HFFc6 (cell line): ENCODE measurements at places on chromosomes 1 and 21. TPM values are rescaled to one million over a fixed set of nuclear protein-coding genes. Genes with fewer than 3 reads are reported as not detected.

DNA sequence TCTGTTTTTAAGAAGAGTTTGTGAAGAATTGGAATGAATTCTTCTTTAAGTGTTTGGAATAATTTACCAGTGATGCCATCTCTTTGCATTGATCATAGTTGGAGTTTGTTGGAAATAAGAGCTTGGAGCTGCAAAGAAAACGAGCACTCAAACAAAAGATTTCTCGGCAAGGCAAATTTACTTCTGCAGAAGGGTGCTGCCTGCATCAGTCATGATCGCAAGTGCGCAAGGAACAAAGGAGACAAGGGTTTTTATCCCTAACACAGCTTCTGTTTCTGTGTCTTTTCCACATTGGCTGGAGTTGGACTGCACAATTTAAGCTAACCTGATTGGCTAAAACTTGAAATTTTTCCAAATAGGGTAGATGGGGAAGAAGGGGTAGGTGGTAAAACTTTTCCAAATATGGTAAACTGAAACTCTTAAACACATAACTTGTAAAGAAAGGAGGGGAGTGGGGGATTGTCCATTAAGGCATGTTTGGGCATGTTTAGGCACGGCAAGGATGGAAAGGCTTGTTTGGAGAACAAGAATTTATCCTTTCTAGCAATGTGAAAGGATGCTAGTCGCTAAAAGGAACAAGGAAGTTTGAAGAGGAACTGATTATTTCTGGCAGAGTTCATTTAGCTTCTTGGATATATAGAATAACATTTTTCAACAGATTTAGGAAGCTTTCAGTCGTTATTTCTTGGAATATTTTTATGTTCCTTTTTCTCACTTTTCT lies 3.5 kb upstream of the AADACL4 start:
- no peak for DNase-seq

GRCh38 chr1:186653312-186653711 lies 26.9 kb downstream of the PTGS2 start:
- no peak for DNase-seq

GLIS1 gene
- total RNA-seq = 0.72 to 1.8 TPM (median 1.2 TPM) in 3 replicates

DNA sequence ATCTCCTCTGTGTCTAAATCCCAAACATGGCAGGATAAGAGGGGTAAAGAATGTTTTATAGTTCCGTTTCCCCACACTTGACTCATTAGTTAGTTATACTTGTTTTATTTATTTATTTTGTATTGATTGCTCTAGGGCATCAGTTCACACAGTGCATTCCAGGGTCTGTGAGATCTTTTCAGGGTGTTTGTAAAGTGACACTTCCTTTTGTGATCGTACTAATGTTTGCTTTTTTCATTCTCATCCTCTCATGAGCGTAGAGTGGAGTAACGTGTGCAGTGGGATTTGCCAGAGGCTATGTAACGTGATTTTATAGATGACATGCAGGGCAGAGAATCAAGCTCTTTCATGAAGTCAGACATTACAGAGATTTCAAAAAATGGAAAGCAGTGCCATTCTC lies 103.2 kb downstream of the SCCPDH start:
- peak; percentile 12 for DNase-seq

GRCh38 chr1:70387507-70387906 lies 23.6 kb upstream of the CTH start:
- DNase-seq = no peak

MROH9 gene
- total RNA-seq = 0.10 TPM in 1 of 3 replicates, not detected in the others

FAM72A gene
- total RNA-seq = 7.6 and 7.7 TPM in 2 replicates

GRCh38 chr1:43994794-43995790 lies 3.7 kb downstream of the CCDC24 start:
- DNase-seq = no peak

DNA sequence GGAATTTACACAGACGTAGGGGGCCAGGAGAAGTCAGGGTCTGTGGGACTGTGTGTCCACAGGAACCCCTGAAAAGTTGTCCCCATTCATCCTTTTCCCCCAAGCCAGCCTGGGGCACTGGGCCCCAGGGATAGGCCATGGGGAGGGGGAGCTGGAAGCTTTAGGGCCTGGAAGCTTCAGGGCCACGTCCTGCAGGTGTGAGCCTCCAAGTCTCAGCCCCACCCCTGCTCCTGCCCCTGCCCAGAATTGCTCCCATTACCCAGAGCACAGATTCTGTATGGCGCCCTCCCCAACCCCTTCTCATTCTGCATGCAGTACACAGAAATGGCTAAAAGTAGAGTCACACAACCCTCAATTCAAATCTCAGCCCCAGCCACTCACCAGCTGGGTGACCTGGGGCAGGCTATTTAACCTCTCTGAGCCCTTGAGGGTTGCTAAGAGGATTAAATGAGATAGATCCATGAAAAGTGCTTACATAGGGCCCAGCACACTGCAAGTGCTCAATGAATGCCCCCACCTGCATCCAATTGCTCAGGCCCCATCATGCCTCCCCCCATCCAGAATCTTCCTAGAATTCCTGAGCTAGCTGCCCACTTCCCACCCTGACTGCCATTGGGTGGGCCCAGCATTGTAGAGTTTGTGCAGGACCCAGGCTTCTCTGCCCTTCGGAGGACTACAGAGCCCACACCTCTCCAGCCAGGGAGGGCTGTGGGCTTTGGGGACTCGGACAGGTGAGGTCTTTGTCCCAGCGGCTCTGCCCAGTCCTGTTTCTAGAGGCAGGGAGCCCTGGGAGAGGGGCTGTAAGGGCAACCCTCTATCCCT lies 6.5 kb downstream of the RAP1GAP start:
- DNase-seq = no peak

GRCh38 chr1:230191079-230191804 lies 124.2 kb downstream of the GALNT2 start:
- DNase-seq = peak; percentile 74

GRCh38 chr1:244065960-244066388 lies 14.9 kb downstream of the ZBTB18 start:
- DNase-seq = peak; percentile 45

- no peak for DNase-seq
Measured at GRCh38 chr1:199202331-199202730, 563.5 kb downstream of the PTPRC start.

DNA sequence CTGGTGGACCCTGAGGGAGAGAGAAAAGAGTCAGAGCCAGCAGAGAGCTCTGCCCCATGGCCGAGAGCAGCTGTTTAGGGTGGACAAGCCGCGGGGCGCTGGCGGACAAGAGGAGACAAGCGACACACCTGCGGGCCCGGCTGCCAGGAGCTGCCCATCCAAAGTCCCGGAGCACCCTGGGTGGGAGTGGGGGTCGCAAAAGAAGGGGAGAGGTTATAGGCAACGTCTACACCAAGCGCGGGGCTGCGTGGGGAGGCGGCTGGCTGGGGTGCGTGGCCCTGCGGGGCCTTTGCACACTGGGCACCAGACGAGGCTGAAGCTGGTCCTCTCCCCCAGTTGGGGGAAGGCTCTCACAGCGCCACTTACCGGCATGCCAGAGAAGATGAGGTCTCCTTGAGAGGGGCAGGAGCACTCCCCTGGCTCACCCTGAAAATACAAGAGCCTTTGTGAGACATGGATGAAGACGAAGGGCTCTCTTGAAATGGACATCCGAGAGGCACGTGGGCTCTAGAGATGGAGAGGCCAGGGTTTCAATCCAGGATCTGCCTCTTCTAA lies 24.1 kb downstream of the COL16A1 start:
- DNase-seq = no peak

DNA sequence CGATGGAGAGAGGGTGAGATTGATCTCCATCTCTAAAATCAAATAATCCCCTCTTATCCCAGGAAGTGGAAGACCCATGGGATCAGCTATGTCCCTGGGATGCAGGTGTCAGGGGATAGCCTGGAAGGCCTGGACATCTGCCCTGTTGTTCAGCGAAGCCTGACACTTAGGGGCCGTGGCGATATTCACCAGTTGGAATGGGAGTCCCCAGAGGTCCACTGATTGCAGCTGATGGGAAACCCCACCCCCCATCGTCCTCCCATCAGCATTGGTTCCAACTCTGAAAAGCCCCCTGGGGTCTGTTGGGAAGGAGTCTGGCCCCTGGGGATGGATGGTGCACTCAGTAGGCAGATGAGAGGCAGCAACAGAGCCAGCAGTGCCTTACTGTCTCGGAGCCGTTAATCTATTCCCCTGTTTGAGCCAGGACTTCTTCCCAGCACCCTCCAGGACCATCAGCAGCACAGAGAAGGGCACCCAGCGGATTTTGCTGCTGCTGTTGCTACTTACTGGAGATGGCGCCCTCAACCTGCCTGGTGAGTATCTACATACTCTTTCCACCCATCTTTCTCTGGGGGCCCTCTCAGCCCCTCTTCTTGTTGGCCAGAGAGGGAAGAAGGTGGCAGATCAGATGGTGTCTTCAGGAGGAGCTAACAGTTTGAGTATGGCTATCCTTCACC lies 13.4 kb downstream of the CATSPER4 start:
- DNase-seq = no peak
